ENCODE measurements at places on chromosomes 3 and 15.

DNA sequence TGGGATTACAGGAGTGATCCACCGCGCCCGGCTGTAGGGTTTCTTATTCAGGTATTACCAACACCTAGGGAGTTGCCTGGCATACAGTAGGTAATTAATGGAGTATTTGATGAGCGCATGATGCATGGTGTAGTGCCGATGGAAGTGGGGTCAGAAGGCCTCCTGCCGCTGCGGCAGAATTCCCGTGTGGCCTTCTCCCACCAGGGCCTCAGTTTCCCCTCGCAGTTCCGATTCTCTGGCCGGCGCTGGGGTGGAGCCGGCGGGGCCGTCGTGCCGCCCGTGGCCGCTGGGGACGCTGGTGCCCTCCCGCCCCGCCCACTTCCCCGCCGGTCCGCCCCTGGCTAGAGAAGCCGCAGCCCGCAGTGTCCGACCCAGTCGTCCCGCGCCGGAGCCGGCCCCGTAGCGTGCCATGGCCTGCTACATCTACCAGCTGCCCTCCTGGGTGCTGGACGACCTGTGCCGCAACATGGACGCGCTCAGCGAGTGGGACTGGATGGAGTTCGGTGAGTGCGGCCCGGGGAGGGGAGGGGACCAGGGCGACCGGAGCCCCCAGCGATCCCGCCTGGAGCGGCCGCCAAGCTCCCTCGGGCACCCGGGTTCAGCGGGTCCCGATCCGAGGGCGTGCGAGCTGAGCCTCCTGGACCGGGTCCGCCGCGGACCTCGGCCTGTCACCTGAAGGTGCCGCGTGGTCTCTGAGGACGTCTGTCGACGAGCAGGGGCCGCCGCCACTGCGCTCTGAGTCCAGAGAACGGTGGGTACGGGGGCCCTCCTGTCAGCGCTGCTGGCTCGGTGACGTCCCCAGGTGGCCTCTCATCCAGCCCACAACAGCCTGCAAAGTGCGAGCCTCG lies at the start of gene IRAK2:
Gene IRAK2 (plus strand): TSS at position 374 of the 848 bp plus-strand sequence. CDS start 36 bp downstream, at position 410.
- no peak for DNase-seq

- DNase-seq, result no peak
Observed at GRCh38 chr3:101513419-101513986, 491 bp upstream of the SENP7 start.

- DNase-seq, result no peak
Observed at GRCh38 chr15:43826029-43826507, 734 bp upstream of the WDR76 start.

DNA sequence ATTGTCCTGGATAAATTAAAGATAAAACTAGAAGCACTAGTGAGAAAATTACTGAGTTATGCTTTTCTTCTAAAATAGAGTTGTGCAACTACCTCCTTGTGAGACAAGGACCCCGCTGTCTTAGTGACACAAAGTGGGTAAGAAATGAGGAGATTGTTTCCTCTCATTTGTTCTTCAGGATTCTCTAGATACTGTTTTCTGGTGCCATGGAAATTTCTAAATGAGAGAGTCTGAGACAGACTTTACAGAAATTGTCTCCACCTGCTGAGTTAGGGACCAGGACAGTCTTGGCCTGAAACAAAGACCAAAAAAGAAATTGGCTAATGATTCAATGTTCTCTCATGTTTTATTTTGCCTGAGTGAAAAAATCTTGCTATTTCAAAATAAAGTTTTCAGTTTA lies 427.5 kb downstream of the TUSC7 start:
- no peak for DNase-seq

DNA sequence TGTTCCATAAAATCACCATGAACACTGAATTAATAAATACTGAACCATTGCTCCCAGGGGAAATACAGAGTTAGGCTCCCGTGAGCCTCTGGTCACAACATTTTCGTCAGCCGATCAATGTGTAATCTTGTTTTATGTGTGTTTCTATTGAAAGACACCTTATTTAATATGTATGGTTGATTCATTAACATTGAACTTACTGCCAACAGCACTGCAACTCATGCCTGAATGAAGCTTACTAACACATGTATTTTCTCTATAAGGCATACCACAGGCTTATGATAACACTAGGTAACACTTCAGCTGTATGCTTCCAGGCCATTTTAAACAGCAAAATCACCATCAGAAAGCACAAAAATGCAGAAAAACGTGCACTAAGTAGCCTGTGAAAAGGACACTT lies 9.1 kb upstream of the REC114 start:
- DNase-seq, result no peak

GRCh38 chr3:13011573-13012220 lies 61.5 kb downstream of the IQSEC1 start:
- no peak for DNase-seq

- no peak for DNase-seq
Observed at GRCh38 chr15:74903676-74904075, 3.0 kb downstream of the FAM219B start.

DNA sequence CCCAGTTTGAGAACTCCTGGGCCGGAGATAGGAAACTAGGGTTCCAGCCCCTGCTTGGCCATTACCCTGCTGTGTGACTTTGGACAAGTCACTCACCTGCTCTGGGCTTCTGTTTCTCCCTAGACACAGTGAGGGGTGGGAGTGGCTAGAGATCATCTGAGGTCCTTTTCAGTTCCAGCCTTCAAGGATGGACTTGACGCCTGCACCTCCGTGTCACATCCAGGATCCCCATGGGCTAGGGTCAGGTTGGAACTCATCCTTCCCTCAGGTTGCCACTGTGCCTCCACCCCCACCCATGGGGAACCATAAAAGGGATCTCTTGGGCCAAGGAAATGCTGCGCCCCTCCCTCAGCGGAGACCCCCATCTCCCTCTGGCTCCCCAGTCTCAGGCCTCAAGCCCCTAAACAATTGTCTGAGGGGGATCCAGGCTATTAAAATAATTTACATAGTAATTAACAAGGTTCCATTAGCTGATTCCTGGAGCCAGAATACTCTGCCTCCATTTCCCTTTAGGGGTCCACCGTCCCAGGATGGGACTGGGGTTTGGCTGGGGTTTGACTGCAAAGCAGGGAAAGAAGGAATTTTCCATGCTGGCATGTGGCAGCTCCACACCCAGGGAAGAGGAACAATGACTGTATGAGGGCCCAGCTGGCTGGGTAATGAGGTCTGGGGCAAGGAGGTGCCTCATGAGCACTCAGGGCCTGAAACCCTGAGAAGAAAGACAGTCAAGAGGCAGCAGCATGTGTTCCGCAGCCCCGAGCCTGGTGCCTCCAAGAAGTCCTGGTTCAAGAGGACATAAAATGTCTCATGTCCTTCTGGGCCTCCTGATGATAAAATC lies 177.7 kb downstream of the SMAD6 start:
- DNase-seq, result no peak

GRCh38 chr3:134615743-134616142 lies 35.1 kb downstream of the KY start:
- no peak for DNase-seq

DNA sequence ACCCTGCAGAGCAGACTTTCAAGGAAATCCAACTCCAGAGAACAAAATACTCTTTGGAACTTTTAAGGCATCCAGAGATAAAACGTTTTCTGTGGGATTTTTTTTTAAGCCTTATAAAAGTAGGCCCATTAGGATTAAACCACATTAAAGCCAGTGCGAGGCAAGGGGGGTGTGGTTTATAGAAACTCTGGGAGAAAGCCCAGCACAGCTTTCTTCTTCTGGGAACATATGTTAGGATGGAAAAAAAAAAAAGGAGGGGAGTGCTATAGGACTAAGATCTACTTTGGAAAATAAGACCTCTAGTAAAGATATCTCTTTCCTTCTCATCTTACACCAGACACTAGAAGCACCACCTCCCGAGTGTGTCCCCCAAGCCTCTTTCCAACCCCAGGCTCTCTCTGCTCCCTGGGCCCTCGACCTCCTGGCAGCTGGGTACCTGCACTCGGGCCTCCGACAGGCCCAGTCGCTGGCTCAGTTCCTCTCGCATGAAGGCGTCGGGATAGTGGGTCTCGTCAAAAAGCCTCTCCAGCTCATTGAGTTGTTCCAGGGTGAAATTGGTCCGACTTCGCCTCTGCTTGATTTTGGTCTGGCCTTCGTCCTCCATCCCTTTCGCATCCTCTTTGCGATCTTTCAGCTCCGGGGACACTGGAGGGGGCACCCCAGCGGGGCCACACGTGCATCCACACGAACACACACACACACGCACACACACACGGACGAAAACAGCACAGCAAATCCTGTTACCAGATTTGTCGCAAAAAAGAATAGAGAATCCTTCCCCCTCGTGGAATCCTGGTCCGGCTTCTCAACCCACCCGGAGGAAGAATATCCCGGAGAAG lies 3.8 kb downstream of the SHOX2 start:
- DNase-seq, result no peak

DNA sequence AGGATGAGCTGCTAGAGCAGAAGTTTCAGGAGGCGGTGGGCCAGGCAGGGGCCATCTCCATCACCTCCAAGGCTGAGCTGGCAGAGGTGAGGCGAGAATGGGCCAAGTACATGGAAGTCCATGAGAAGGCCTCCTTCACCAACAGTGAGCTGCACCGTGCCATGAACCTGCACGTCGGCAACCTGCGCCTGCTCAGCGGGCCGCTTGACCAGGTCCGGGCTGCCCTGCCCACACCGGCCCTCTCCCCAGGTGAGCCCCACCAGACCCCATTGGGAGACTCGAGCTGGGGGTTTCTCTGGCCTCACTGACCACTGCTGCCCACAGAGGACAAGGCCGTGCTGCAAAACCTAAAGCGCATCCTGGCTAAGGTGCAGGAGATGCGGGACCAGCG lies 28.0 kb downstream of the PTPN23 start:
- DNase-seq, result no peak

DNA sequence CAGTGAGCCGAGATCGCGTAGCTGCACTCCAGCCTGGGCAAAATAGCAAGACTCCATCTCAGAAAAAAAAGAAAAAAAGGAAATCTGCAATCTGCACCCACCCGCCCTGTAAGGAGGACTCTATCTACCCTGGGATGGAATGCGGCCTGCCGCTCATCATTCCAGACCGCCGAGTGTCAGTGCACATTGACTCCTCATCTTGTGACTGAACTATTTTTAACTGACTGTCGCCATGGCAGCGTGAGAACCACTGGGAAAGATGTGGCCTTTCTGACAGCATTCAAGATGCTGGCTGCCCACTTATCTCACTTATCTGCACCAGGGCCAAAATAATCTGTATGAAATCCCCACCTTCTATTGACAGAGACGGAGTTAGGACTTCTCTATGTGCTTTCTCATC lies 38.8 kb upstream of the ANKRD34C start:
- DNase-seq, result no peak

- no peak for DNase-seq
Observed at GRCh38 chr15:78621810-78622402, 1.1 kb upstream of the CHRNA3 start.

DNA sequence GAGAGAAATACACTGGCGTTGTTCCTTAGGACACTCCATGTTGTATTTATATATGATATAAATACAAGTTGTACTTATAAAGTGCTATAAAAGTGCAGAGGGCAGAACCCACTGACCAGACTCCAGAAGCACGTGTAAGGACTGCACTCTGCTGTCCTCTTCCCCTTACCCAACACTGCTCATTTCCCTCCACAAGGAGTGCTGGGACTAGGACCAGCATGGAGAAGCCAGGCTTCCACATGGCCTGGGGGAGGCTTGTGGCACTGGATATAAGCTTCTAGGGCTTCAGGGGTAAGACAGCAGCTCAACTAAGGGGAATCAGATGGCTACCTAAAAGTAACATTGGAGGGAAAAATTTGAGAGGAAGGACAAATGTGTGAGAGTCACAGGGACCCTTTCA lies 556.9 kb downstream of the IGSF11 start:
- no peak for DNase-seq

DNA sequence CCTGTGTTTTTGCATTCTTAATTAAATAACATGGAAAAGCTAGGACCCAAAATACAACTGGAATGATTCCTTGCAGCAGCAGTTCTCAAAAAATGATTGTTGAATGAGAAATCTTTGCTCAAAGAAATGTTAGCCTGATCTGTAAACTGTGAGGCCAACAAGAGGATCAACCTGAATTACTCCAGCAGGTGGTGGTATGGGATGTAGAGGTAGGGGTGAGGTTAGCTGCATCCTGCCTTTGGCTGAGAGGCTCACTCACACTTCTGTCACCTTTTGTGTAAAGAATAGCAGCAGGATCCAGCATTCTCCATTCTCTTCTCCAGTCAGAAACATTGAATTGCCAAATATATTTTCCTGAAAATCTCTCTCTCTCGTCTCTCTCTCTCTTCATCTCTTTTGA lies 26.5 kb upstream of the FAM98B start:
- no peak for DNase-seq

DNA sequence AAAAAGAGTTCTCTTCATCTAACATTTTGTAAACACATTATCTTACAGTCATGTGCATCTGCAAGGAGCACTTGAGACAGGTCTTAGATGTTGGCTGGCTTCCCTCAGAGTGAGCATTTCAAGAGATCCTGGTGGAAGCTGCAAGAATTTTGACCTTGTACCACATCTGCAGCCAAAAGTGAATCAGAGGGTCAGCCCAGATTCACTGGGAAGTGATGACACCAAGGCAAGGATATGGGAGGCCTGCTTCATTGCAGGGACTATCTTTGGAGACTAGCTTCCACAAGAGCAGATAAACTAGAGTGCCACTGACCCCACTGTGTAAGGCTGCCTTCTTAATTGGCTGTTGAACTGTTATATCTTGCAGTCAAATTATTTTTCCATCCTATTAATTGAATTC lies 21.3 kb upstream of the GADL1 start:
- DNase-seq, result no peak

All from fibroblast of skin of left biceps (primary cell).